ENCODE measurements at places on chromosomes 12 and 14.
A peak's percentile ranks its signal among the peaks of the same experiment; 100 is the strongest.

GRCh38 chr12:43100231-43100630 lies 451.8 kb downstream of the ADAMTS20 start:
- DNase-seq: no peak

DNA sequence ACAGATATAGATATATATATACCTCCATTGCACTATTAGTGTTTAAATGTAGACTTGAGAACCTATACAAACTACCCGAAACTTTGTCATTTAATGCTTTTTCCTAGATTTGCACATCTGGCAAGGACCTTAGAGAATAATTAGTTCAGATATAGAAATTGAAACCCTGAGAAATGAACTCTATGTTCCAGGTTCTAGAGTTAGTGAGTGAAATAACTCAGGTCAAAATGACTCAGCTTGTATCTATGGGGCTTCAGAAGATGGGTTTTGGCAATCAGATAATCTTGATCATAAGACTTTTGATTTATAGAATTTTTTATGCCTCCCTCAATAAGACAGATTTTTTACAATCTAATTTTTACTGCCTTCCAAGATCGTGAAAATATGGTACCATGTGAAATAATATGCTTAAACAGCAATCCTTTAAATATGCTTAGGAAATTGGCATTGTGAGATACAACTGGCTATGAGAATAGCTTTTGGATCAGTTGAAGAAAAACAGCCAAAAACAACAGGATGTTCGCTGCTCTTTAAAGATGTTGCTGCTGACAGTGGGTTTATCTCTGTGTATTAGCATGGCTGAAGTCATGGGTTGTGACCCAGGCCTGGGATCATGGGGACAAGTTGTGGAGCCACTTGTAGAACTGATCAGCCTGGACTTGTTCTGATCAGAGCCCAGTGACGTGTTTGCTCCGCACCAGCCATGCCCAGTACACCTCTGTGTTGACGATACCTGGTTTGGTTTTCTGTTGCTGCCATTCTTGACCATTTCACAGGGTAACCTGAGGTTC lies 63.6 kb downstream of the TTLL5 start:
- no peak for DNase-seq

DNA sequence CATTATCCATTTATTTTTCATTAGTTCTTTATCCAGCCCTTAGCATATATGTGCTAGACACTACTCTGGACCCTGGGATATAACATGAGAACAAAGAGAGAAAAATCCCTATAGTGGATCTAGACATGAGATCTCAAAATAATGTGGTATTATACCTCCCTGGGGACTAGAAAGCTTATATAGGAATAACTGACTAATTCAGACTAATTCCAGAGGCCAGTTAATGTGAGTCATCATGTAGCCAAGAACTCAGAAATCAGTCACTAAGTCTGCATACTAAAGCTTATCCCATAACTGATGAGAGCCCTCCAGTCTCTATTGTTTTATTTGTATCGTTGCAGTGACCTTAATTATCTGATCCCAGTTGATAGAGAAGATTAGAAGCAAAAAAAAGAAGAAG lies 267.1 kb upstream of the RGS6 start:
- no peak for DNase-seq

- no peak for DNase-seq
Measured at GRCh38 chr12:128942960-128943477, 89.7 kb downstream of the GLT1D1 start.

DNA sequence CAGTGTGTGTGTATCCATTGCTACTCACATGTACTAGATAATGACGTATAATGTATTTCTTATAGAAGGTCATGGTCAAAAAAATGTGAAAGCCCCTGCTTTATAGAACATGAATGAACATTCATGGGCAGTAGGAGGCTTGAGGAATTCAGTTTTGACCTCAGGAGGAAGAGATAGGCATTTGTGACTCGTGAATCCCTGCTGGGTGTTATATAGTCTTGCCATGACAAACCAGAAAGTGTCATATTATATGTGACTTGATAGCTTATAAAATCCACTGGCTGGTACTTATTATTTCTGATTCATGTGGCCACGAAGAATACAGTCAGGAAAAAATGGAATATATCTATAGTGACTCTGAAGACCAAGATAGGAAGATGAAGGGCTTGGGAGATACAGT lies 287.6 kb downstream of the CEP128 start:
- no peak for DNase-seq

DNA sequence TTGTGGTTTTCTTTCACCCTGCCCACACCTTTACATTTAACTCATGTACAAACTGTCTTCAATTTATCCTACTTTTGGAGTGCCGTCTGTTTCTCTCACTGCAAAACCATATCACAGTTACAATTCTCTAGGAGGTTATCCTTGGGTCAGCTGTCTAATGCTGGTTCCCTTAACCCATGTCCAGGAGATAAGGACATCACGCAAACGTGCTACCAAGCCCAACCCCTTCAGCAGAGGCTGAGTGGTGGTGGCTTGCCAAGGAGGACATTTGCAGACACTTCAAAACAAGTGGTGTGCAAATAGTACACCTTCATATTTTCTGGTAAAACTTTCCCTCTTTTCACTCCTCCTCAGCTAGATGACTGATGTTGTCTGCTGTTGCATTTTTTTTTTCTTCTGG lies 167.9 kb downstream of the PAX9 start:
- no peak for DNase-seq

DNA sequence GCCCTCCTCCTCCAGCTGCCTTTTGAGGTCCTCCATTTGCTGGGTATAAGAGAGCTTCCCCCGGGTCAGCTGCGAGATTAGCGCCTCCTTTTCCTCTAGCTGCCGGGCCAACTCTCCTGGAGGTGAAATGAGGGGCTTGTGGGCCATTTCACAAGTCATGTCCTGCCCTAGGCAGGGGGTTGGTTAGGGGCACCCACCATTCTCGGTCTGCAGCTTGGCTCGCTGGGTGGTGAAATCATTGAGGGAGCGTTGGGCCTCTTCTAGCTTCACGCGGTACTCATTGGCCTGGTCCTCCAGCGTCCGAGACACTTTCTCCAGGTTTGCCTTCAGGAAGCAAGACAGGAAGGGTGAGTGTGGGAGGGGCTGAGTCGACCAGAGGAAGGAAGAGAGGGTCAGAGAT lies 12.6 kb downstream of the CMTM5 start:
- DNase-seq: no peak

GRCh38 chr12:44358636-44359035 lies 517.5 kb downstream of the NELL2 start:
- DNase-seq: no peak

- no peak for DNase-seq
Measured at GRCh38 chr12:67394550-67394949, 125.4 kb downstream of the CAND1 start.

DNA sequence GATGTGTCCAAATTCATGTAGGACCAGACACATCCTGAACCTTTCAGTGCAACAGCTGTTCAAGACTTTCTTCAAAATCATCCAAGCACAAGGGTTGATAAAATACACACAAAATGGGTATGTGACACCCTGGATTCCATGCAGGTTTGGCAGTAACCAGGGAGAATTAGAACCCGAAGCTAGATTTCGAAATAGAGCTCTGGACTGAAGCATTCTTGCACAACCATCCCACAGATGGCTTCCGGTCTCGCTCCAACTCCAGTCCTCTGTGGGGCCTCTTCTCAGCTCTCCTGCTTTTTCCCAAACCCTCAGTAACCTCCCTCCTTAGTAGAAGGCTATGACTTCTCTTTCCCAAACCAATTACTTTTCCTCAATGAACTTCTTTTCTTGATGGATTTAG lies 171.3 kb downstream of the TTC7B start:
- no peak for DNase-seq

GRCh38 chr14:70622111-70622712 lies 19.5 kb upstream of the TTC9 start:
- DNase-seq: no peak

DNA sequence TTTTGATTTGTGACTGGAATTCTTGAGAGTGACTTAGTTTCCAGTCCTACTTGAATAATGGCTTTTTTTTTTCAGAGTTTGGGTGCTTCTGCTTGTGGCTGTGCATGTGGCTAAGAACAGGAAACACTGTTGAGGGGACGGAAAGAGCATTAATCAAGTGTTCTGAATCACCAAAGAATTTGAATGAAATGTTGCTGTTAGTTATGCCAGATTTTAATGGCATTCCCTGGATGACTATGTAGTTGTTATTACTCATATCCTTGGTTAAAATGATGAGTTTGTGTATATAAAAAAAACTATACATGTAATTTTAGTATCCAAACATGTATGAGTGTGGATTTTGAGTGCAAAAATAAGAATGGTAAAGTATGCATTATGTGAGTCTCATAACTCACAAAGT lies 347.9 kb downstream of the BCAT1 start:
- DNase-seq: no peak

DNA sequence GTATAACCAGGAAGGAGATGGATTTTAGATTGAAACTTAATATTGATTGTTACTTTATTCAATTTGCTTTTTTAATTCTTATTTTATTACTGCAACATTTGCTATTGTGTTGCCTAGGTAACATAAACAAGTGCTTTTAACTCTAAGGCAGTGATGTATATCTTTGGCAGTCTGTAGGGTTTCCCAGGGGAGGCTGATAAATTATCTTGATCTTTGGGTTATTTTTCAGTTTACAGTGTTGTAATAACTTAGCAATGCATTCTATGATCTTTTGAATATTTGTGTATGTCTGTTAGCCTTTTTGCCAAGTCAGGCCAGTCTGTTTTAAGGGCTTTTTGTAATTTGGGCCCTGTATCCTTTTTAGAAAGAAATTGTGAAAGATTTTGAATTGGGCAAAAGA lies 7.8 kb upstream of the DTD2 start:
- no peak for DNase-seq

DNA sequence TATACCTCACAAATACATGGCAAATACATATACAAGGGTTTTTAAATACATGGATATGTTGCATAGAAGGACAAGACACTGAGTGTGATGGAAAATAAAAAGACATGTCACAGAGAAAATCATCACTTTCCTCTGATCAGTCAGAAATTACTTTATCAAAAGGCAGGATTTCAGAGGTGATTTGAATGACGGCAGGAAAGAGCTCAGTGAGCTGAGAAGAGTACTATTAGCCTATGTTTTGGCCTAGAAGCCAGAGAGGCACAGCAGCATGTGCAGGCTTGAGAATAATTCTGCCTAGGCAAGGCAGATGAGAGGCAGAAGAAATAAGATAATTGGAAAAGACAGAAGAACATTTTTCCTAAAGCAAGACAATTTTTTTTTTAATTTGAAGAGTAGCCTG lies 94.9 kb downstream of the BCAT1 start:
- no peak for DNase-seq

GRCh38 chr12:42283739-42284138 lies 42.2 kb downstream of the ZCRB1 start:
- DNase-seq: no peak

- DNase-seq: no peak
Measured at GRCh38 chr12:89140602-89141238, 211.6 kb downstream of the DUSP6 start.

DNA sequence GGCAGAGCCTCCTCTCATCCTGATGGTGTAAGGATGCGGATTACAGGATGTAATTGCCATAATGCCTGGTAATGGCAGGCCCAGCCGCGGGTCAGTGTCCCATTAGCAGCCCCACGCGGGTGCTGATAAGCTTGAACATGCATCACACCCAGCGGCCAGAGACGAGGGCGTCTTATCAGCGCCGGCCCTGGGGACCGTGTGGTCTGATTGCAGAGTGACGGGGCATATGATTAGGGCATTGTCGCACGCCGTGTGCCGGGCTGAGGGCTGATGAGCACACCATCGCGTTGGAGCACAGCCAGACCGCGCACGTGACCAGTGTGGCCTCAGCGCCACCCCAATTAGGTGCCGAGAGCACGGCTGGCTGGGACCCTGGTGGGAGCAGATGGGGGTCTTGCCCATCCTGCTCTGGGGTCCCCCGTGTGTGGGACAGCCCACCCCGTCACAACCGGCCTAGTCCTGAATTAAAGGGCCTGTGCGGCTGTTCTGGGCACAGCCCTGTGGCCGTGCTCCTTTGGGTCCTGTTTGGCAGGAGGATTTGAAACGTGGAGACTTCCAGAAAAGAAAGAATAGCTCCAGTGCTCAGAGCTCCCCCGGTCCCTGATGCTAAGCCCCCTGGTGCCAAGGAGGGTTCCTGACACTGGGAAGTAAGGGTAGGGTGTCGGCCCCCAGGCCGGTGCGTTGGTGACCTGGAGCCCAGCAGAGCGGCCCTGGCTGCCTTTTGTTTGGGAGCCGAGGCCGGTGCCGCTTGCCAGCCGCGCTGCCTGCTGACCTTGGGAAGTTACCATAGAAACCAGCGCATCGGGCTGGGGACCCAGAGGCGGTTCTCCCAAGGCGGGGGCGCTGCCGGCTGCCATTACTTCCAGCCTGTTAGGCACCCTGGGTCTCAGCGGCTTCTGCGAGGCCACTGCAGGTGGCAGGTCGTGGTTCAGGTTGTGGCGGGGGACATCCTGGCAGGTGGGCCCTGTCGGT lies 20.7 kb downstream of the KIF26A start:
- no peak for DNase-seq

- DNase-seq: no peak
Measured at GRCh38 chr14:98174041-98174440, 1098.0 kb downstream of the BCL11B start.

- DNase-seq: no peak
Measured at GRCh38 chr12:52156311-52156710, 35.5 kb downstream of the KRT80 start.

- no peak for DNase-seq
Measured at GRCh38 chr14:65867333-65867732, 454.8 kb downstream of the FUT8 start.

DNA sequence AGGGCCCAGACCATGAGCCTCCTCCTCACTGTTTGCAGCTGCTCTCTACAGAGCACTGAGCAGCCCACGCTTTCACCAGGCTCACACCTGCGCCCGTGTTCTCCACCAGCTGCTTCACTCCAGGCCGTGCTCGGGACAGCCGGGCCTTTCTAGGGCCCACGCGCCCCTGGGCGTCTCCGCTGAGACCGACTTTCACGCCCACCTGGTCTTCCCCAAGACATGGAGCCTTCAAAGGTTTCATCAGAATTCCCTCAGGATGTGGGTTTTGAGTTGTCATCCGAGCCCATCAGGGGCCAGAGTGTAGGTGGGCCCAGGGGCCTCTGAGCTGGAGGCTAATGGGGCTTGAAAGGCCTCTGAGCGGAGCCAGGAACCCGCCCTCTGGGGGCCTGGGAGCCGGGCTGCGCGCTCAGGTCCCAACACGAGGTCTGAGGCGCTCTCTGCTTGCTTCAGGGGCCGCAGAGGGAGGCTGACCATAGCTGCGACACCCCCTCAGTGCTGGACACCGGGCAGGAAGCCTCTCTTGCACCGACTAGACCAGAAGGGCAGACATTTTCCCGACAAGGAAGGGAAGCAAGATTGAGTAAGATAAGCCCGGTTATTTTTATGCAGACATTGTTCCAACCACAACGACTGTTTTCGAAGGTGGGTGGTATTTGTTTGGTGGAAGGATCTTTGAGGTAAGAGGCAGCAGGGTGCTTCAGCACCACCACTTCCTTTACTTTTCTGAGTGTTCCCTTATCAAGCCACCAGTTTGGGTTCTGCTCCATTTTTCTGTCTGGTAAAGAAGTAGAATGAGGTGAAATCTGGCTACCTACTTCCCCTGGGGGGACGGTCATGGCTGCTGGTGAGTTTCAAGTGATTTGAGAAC lies 125.0 kb upstream of the FUT8 start:
- peak; percentile 83 for DNase-seq
